ENCODE measurements at places on chromosomes 11 and 22. TPM values are rescaled to one million over a fixed set of nuclear protein-coding genes. Genes with fewer than 3 reads are reported as not detected.

Gene CRYBB2
- not detected for total RNA-seq

Gene DDI1
- total RNA-seq: not detected

Gene CTTN
- total RNA-seq: 530 TPM

Gene EIF4ENIF1
- 10.6 TPM for total RNA-seq

Gene APOBEC3C
- 8.2 TPM for total RNA-seq

Gene GAS2
- 1.6 TPM for total RNA-seq

Gene SCGB2A2
- not detected for total RNA-seq

Gene OR4D5
- not detected for total RNA-seq

Gene CHST1
- total RNA-seq: 1.7 TPM

Gene MMP8
- total RNA-seq: 0.11 TPM

Gene OR5P2
- total RNA-seq: not detected
